ENCODE measurements at places on chromosomes 12 and 14.

- DNase-seq: no peak
Observed at GRCh38 chr14:51776102-51776894, 84.1 kb upstream of the GNG2 start.

DNA sequence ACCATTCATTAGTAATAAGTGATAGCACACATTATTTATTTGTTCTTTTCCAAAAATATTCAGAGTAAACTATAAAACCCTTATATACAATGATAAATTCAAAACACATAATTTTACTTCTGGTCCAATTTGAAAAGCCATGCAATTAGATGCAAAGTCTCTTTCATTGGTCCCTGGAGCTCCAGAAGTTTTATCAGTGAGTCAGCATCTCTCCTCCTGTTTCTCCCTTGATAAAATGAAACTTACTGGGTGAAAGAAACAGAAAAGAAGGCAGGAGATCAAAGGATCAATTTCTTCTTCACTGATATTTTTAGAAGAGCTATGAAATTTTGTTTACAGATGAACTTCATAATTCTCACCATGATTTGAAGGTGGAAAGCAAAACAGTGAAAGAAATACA is 47.5 kb downstream of the IFNG start:
- no peak for DNase-seq

DNA sequence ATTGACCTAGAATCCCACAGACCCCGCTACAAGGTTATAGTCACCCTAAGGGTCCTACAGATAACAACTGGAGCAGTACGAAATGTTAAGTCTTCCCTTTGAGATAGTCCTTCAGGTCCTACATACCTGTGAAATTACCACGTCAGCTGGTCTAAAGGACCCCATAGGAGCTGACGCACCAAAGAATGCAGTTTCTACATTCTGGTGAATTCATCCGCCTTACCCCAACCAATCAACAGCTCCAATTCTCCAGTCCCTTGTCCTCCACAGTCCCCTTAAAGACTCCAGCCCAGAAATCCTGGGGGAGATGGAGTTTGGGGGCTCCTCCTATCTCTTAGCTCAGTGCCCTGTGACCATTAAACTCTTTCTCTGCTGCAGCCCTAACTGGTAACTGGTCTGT is 36.2 kb upstream of the PRMT8 start:
- DNase-seq: no peak

DNA sequence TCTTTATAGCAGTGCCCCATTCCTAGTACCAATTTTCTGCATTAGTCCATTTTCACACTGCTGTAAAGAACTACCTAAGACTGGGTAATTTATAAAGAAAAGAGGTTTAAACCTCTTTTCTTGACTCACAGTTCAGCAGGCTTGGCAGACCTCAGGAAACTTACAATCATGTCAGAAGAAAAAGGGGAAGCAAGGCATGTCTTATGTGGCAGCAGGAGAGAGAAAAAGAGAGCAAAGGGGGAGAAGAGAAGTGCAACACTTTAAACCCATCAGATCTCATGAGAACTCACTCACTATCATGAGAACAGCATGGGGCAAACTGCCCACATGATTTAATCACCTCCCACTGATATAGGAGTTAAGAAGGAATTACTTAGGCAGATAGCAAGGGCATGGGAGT is 101.6 kb upstream of the PLEKHG7 start:
- DNase-seq: no peak

DNA sequence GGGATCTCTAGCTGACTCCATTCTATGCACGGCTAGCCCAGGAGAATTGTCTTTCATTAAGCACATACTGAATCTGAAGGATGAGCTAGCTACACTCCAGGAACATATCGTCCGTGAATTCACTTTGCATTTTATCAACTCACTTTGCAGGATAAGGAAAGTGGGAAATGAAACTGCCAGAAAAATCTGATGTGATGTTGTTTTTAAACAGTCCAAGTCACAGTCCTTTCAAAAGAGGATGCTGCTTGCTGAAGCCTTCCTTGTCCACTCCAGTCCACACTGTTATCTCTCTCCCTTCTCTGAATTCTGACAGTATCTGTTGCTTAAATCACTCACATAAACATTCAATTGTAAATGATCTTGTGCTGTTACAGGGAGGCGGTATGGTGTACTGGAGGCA is 12.7 kb upstream of the TMCC3 start:
- DNase-seq: no peak

DNA sequence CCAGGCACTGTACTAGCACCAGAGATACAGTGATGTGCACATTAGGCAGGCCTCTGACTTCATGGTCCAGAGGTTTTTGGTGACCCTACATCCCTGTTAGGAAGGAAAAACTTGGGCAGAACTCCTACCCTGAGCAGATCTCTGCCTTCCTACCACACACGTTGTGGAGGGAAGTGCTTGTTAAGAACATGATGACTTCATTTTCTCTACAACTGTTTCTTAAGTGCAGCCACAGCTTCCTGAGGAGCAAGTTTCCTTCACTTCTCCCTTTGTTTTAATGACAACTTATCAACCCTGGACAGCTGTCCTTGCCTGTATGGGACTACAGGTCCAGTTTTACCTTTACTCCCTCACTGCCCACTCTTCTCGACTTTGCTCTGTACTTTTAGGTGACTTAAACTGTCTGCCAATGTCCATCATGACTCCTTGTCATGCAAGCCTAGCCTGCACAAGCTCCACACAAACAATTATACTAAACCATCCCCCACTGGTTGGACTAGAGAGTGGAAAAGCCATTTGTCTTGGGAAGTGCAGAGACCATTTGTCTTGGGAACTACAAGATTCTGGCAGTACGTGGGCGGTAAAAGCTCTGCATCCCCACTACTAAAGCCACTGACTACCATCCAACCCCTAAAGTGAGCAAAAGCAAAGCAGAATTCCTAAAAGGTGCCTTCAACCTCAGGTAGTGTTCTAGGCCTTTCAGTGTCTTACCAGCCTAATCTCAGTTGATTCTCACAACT is 359.8 kb downstream of the EGLN3 start:
- no peak for DNase-seq

DNA sequence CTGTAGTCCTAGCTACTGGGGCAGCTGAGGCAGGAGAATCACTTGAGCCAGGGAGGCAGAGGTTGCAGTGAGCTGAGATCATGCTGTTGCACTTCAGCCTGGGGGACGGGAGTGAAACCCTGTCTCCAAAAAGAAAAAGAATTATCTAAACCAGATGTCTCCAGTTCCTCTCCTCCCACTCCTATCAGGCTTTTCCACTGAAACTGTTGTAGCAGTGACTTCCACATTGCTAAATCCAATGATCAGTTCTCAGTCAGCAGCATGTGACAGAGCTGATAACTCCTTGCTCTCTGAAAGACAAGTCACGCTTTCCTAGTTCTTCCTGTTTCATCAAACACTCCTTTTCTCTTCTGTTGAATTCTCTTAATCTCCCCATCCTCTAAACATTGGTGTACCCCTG is 8.6 kb downstream of the SLC38A6 start:
- no peak for DNase-seq

DNA sequence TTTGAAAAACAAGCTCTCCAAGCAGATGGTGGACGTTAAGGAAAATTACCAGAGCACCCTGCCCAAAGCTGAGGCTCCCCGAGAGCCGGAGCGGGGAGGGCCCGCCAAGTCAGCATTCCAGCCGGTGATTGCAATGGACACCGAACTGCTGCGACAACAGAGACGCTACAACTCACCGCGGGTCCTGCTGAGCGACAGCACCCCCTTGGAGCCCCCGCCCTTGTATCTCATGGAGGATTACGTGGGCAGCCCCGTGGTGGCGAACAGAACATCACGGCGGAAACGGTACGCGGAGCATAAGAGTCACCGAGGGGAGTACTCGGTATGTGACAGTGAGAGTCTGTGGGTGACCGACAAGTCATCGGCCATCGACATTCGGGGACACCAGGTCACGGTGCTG is 62.4 kb downstream of the NTF3 start:
- no peak for DNase-seq

GRCh38 chr14:29799464-29800095 is 128.1 kb downstream of the PRKD1 start:
- DNase-seq: no peak

Measured in KG1 (cell line).